ENCODE measurements at places on chromosomes 5 and 9. TPM values are rescaled to one million over a fixed set of nuclear protein-coding genes. Genes with fewer than 3 reads are reported as not detected.

SVEP1 gene
- total RNA-seq = not detected

TSLP gene
- total RNA-seq = not detected

VCAN gene
- 2.6 TPM for total RNA-seq

SHB gene
- 19.0 TPM for total RNA-seq

BNC2 gene
- total RNA-seq = 0.85 TPM

FAM78A gene
- total RNA-seq = 0.32 TPM

SMIM33 gene
- total RNA-seq = not detected

MELK gene
- 82.7 TPM for total RNA-seq

SUSD3 gene
- 0.11 TPM for total RNA-seq

NIPAL4 gene
- total RNA-seq = 5.6 TPM

Data from foreskin keratinocyte (primary cell).